PC-9 (cell line): ENCODE measurements at places on chromosomes 4 and X.

GRCh38 chr4:25888781-25889180 is 25.2 kb upstream of the SMIM20 start:
- no peak for DNase-seq

GRCh38 chr4:91758487-91758886 is 545.3 kb upstream of the GRID2 start:
- no peak for DNase-seq

- DNase-seq, result no peak
Observed at GRCh38 chr4:114019969-114020358, 40.5 kb upstream of the ARSJ start.

GRCh38 chrX:70196961-70197720 is 19.9 kb downstream of the DGAT2L6 start:
- DNase-seq, result peak; percentile 50
